ENCODE measurements at places on chromosomes 6 and 20.

- DNase-seq, result no peak
Measured at GRCh38 chr20:19071446-19071725, 141.1 kb upstream of the SLC24A3 start.

DNA sequence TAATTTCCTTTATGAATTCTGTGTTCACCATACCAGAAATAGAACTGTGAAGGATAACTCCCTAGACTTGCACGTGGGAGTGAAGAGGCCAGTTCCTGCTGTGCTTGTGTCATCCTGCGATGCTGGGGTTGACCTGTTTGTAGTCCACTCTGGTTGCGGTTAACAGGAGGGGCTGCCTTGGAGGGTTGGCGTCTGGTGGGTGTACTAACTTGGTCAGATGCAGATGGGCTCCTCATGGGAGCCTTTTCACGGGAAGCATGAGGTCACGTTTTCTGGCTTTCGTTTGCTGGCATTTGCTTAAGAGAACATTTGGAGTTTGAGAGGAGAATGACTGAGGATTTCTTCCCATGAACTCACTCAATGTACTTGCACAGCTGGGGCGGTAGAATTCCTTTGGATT, 41.2 kb downstream of the IGF2R start:
- no peak for DNase-seq

DNA sequence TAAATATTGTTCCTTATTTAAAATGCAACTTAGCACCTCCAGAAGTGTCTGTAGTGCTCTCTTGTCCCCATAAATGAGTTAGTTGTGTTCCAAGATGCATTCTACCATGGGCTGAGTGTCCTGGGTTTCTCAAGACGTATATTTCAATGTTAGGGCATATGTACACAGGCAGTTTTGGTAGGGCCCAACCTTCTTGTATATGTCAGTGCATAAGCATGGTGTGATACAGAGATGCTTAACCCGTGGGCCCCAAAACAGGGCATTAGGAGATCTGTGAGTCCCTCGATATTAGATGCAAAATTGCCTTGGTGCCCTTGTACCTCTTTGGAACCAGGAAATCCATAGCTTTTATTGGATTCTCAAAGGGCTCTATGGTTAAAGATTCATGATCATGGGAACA, 91.5 kb upstream of the HIVEP1 start:
- no peak for DNase-seq

DNA sequence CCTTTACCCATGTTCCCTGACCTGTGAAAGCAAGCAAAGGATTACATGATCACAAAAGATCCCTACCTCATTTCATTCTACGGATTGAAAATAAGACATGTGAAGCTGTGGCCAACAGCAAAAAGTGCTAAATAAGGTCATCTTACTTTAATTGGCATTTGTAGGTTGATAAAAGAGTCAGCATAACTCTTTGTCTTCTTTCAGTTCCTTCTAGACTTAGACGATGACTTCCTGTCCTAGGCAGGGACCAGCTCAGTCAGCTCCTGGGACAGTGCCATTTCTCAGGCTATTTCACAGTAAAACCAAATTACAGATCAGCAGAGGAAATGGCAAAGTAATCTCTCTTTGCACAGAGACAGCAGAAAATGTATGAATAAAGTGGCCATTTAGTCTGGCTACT, 480.7 kb downstream of the RFPL4B start:
- DNase-seq, result no peak

DNA sequence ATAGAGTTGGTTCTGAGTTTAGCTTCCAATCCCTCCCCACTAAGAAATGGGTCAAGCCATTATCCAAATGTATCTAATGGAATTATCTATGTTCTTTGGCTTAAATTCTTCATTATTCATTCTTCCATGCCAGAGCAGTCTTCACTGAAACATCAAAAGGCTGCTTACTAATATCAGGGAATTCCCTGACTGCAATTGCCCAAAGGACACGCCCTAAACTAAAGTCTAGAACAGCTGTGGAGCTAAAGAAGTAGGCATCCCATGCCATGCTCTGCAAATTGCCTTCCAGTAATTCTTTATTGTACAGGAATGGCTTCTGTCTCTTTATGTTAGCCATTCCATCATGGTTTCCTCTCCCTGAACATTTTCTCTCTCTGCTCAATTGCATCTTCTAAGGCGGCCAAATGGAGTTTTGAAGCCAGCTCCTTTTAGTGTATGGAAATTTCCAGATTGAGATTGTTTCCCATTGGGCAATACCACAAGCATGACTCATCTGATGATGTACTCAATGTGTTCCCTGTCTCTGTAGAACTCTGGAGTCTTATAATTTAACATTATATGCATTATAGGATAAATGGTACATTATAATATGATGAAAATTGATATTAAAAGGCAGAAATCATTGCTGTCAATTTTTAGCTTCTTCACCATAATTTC, 28.8 kb upstream of the TSHZ2 start:
- DNase-seq, result no peak

DNA sequence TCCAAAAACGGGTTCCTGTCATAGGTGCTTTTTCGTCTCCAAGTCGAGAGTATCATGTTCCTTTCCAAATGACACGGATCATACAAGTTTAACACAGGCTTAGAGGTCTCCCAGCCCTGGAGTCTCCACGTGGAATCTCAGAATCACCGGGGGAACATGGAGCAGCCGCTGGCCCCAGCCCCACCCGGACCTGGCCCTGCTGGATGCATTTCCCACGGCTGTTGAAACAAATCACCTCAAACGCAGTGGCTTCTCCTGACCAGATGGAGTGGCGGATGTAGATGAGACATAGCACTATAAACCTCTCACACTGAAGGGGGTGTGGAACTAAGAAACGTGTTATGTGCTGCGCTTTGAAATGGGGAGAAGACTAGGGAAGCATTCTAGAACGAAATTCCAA, 70.0 kb upstream of the FRMD1 start:
- no peak for DNase-seq

DNA sequence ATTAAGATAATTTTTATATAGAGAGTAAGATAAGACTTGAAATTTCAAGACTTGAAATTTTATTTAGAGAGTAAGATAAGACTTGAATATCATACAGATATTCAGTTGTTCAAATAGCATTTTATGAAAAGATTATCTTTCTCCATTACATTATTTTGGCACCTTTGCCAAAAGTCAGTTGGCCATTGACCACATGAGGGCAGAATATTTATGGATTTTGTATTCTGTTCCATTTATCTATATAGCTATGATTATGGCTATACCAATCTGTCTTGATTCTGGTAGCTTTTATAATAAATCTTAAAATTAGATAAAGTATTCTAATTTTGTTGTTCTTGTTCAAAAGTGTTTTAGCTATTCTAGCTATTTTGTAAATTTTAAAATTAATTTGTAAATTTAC, 537.9 kb upstream of the GJE1 start:
- no peak for DNase-seq

- DNase-seq, result no peak
Measured at GRCh38 chr6:90466154-90466940, 120.5 kb downstream of the MAP3K7 start.

DNA sequence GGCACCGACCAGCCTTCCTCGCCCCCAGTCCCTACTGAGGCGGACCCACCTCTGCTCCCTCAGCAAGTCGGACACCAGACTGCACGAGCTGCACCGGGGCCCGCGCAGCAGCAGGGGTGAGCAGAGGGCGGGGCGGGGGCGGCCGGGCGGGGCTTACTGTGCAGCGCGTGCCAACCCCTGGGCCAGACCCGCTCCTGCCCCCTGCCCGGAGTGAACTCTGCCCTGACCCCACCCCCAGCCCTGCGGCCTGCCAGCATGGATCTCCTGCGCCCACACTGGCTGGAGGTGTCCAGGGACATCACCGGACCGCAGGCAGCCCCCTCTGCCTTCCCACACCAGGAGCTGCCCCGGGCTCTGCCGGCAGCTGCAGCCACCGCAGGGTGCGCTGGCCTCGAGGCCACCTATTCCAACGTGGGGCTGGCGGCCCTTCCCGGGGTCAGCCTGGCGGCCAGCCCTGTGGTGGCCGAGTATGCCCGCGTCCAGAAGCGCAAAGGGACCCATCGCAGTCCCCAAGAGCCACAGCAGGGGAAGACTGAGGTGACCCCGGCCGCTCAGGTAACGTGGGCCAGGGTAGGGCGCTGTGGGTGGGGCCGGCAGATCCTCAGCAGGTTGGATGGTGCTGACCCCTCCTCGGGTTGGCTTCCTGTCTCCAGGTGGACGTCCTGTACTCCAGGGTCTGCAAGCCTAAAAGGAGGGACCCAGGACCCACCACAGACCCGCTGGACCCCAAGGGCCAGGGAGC, 1.5 kb upstream of the SLC2A4RG start:
- DNase-seq, result no peak

DNA sequence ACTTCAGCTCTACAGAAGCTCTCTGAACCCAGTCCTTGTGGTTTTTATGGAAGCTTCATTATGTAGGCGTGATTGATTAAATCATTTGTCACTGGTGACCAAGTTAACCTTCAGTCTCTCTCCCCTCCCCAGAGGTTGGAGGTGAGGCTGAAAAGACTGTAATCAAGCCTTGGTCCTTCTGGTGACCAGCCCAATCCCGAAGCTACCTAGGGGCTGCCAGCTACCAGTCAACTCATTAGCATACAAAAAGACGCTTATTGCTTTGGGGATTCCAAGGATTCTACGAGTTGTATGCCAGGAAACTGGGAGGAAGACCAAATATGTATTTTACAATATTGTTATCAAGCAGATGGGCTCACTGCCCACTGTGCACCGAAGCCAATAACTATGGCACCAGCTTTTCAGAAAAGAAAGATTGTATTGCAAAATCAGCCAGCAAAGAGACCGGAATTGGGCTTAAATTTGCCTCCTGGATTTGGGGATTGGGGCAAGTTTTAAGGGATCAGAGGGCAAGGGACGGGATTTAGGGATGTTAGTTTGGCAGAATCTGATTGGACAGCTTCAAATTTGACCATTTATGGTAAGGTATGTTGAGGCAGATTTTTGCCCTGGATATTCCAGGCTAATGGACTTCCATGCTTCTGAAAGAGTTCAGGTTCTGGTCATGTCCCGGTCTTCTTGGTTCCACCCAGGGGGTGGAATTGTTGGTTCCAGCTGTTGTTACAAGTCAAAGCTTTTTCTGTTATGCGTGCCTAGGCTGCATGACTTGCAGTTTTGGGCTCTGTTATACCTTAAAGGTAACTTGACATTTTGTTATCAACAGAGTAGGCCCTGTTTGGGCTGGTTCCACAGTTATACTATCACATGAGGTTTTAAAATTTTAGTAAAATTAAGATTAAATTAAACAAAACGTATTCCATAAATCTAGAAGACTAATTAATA, 167.4 kb downstream of the COL9A1 start:
- DNase-seq, result no peak

GRCh38 chr6:135901774-135902524, 50.4 kb downstream of the PDE7B start:
- no peak for DNase-seq

DNA sequence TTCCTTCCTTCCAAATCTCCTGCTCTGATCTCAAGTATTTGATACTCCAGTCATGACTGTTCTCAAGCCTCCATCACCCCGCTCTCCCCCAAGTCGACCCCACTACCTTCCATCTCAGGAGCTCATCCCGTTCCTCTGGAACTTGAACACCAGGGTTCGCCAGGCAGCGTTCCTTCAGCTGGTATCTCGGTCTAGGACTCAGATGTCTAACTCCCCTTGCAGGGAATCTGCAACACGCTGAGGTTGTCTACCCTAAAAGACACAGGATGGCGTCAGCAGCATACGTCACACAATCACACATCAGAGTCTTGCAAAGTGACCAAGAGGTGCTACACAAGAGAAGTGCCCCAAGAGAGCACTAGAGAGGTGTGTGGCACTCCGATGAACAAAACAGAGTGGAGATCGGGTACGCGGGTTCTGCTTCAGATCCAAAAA, 706 bp downstream of the ZNF184 start:
- peak; percentile 44 for DNase-seq

DNA sequence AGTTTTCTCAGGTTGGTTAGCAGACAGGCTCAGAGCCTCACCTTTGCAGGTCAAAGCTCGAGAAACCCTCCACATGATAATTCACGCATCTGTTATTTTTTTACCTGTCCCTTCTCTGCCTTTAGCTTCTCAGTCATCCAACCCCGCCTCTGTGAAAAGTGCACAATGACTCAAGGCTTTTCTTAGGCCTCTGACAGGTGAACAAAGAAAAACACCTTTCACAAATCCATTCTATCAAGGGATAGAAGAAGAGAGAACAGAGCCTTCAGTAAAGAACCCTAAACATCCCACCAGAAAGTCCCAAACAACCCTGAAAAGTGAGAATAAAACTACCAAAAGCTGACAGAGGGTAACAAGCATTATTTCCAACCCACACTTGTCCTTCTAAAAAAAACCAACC, 178.2 kb downstream of the GJA10 start:
- no peak for DNase-seq

GRCh38 chr6:12403201-12403826, 113.2 kb downstream of the EDN1 start:
- DNase-seq, result no peak

- no peak for DNase-seq
Measured at GRCh38 chr6:119929121-119929520, 579.6 kb upstream of the MAN1A1 start.

- DNase-seq, result no peak
Measured at GRCh38 chr6:121222656-121223055, 111.6 kb downstream of the TBC1D32 start.

DNA sequence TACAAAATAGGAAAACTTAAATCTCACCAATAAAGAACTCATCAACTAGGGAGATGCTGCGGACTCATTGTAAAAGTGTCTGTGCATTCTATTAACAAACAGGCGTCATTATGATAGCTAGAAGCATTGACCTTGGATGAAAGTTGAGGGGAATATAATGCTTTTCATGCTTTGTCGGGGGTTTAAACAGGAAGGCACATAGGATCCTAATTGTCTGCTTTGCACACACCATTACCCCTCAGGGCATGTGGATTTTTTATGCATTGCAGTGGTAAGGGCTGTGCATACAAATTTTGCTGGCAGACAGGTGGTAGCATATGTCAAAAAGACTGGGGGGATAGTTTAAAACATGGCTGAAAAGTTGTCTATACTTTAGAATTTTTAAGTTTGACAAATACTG, 447.9 kb upstream of the PLCB4 start:
- DNase-seq, result no peak

DNA sequence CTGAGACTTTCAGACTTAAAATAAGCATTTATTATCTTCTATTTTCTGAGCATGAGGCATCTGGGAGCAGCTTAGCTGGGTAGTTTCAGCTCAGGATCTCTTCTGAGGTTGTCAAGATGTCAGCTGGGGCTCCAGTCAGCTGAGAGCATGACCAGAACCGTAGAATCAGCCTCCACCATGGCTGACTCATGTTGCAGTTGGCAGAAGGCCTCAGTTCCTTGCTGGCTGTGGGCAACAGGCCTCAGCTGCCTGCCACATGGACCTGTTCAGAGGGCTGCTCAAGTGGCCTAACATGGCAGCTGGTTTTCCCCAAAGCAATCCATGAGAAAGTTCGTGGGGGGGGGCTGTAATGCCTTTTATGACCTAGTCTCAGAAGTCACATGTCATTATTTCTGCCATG, 142.3 kb downstream of the LY86 start:
- no peak for DNase-seq

- no peak for DNase-seq
Measured at GRCh38 chr6:6661191-6661590, 72.7 kb downstream of the LY86 start.

- DNase-seq, result no peak
Measured at GRCh38 chr6:15369838-15370237, 124.0 kb downstream of the JARID2 start.

Data from activated T-cell treated with anti-CD3 and anti-CD28 coated beads for 48 hours (primary cell).